T-cell (primary cell): ENCODE measurements at places on chromosomes 3 and 15.

- no peak for DNase-seq
- no peaks in the 10 kb centered on the region for H3K36me3 ChIP-seq
- no peak overlapping the region for H3K27ac ChIP-seq
- no peaks in the 10 kb centered on the region for H3K4me1 ChIP-seq
- no peaks in the 10 kb centered on the region for H3K27me3 ChIP-seq
These were observed 302.5 kb upstream of the GADL1 start for GRCh38 chr3:31196881-31197364.

DNA sequence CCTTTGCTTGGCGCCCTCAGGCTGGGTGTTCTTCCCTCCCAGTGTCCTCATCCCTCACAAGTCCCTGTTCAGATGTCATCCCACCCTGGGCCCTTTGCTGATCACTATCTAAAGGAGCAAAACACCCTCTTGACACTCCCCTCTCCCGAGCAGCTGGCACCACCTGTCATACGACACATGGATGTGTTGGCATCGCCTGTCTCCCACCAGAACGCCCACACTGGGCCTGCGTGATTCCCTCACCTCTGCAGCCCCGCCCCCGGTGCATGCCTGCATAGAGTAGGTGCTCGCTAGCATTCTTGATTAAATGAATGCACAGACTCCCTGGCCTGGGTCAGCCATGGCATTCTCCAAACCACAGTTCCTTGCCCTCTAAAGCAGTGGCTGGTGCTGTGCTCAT lies 75.8 kb downstream of the DNAJB8 start:
- no peak overlapping the region for H3K27ac ChIP-seq
- no peak for DNase-seq
- no peaks in the 10 kb centered on the region for H3K4me1 ChIP-seq

GRCh38 chr3:147420353-147421183 lies 11.4 kb downstream of the ZIC1 start:
- H3K27ac ChIP-seq = no peak overlapping the region
- no peak overlapping the region for H3K4me3 ChIP-seq
- no peak for DNase-seq
- H3K4me1 ChIP-seq = peaks cover 4% of the 10 kb centered on the region

DNA sequence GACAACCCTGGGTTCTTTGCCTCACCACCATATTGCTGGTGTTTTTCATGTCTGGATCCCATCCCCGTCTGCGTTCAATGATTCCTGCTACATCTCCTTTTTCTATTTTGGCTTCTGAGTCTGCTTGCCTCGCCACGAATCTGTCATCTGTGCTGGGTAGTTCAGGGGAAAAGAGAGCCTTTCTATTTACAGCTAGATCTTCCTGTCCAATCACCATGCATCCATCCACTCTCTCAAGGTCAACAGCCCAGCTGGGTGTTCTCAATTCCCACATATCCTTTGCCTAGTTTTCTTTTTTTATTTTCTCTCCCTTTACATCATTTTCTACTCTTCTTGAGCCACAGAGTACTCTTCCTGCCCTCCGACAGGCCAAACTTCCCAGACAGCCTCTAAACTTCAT lies 104.8 kb upstream of the RAD18 start:
- no peak overlapping the region for H3K27ac ChIP-seq
- H3K27me3 ChIP-seq = no peaks in the 10 kb centered on the region
- H3K36me3 ChIP-seq = no peaks in the 10 kb centered on the region

- no peaks in the 10 kb centered on the region for H3K4me1 ChIP-seq
- H3K4me3 ChIP-seq = no peak overlapping the region
- no peaks in the 10 kb centered on the region for H3K36me3 ChIP-seq
- H3K27me3 ChIP-seq = no peaks in the 10 kb centered on the region
- H3K27ac ChIP-seq = no peak overlapping the region
These were observed 258.8 kb upstream of the NR2E3 start for GRCh38 chr15:71551566-71551965.

DNA sequence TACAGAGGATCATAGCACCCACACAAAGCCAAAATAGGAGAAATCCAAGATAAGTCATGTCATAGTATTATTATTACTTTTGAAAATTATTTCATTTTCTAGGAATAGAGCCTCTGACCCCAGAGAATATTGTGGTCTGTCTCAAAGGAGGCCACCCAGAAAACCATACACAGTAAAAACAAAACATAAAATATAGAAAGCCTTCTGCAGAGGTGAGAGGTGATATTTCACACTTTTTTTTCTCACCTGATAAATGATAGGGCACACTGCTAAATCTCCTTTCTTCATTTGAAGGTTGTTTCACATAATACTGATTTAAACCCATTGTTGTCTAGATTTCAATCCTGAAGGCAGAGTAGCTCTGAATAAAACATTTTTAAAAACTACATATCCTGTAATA lies 7.0 kb upstream of the CMC1 start:
- no peak for DNase-seq
- H3K4me3 ChIP-seq = no peak overlapping the region
- H3K4me1 ChIP-seq = no peaks in the 10 kb centered on the region
- no peak overlapping the region for H3K27ac ChIP-seq

- H3K36me3 ChIP-seq = no peaks in the 10 kb centered on the region
- DNase-seq = no peak
- no peaks in the 10 kb centered on the region for H3K4me1 ChIP-seq
- no peak overlapping the region for H3K27ac ChIP-seq
- no peak overlapping the region for H3K4me3 ChIP-seq
These were observed 75.6 kb upstream of the WNT5A start for GRCh38 chr3:55562700-55563099.

- no peak overlapping the region for H3K4me3 ChIP-seq
- no peaks in the 10 kb centered on the region for H3K27me3 ChIP-seq
- H3K27ac ChIP-seq = no peak overlapping the region
- no peaks in the 10 kb centered on the region for H3K4me1 ChIP-seq
These were observed 216.8 kb downstream of the RSL24D1 start for GRCh38 chr15:54979964-54980363.

- H3K4me1 ChIP-seq = peaks cover 5% of the 10 kb centered on the region
- no peaks in the 10 kb centered on the region for H3K36me3 ChIP-seq
- H3K27me3 ChIP-seq = peaks cover 7% of the 10 kb centered on the region
- no peak overlapping the region for H3K4me3 ChIP-seq
- no peak for DNase-seq
These were observed 106.7 kb upstream of the PIAS1 start for GRCh38 chr15:67947254-67948039.

GRCh38 chr3:133717424-133717823 lies 28.8 kb upstream of the TF start:
- H3K4me1 ChIP-seq = no peaks in the 10 kb centered on the region
- H3K4me3 ChIP-seq = no peak overlapping the region
- no peaks in the 10 kb centered on the region for H3K27me3 ChIP-seq
- no peak overlapping the region for H3K27ac ChIP-seq

DNA sequence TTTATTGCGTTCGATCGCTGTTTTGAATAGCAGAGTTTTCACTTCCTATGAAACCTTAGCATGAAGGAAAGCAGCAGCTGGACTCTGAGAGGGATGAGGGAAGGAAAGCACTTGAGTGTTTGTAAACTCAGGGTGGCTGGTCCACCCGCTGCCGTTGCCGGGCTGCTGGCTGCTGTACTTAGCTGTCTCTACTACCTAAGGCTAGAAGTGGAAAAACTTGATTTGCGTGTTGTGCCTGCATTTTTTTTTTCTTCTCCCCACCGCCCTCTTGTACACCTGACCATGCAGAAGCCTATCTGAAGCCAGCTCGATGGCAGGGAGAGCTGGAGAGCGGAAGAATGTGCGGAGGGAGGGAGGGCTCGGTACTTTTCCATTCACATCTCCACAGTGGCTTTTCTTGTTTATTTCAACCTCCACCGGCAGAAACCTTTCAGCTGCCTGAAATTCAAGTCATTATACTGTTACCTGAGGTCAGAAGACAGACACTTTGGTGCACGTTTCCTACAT lies 4.8 kb upstream of the BCL6 start:
- no peak for DNase-seq
- H3K36me3 ChIP-seq = no peaks in the 10 kb centered on the region
- peaks cover 42% of the 10 kb centered on the region for H3K4me1 ChIP-seq
- H3K4me3 ChIP-seq = no peak overlapping the region
- no peaks in the 10 kb centered on the region for H3K27me3 ChIP-seq

GRCh38 chr3:19030522-19030839 lies 117.8 kb upstream of the KCNH8 start:
- H3K27ac ChIP-seq = no peak overlapping the region
- DNase-seq = no peak
- no peak overlapping the region for H3K4me3 ChIP-seq
- no peaks in the 10 kb centered on the region for H3K27me3 ChIP-seq
- no peaks in the 10 kb centered on the region for H3K36me3 ChIP-seq

DNA sequence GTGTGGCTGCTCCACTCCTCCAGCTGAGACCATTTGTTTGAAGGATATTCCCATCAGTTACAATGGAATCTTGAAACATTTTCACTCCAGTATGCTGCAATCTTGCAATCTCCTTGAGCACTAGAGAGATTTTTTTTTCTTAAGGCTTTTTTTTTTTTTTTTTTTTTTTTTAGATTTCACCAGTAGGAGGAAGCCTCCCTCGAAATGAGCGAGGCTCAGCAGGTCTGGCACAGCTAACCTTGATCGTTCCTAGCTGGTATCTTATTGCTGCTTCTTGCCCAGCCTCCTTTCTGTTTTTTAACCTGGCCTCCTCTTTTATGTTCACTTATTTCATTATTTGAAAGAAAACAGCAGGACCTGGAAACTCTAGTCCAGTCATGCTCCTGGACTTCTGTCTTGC lies 48.1 kb downstream of the RAP2B start:
- H3K4me1 ChIP-seq = peaks cover 15% of the 10 kb centered on the region
- H3K36me3 ChIP-seq = no peaks in the 10 kb centered on the region
- peak; percentile 13 for DNase-seq
- H3K27me3 ChIP-seq = no peaks in the 10 kb centered on the region
- H3K27ac ChIP-seq = no peak overlapping the region

- DNase-seq = no peak
- H3K27ac ChIP-seq = no peak overlapping the region
- no peaks in the 10 kb centered on the region for H3K36me3 ChIP-seq
- no peaks in the 10 kb centered on the region for H3K4me1 ChIP-seq
These were observed 109.4 kb upstream of the RAD18 start for GRCh38 chr3:9072667-9073009.

GRCh38 chr3:32320080-32320479 lies 71.6 kb upstream of the CMTM7 start:
- H3K27me3 ChIP-seq = peaks cover 4% of the 10 kb centered on the region
- peaks cover 4% of the 10 kb centered on the region for H3K4me1 ChIP-seq
- H3K27ac ChIP-seq = no peak overlapping the region
- no peak for DNase-seq
- no peaks in the 10 kb centered on the region for H3K36me3 ChIP-seq
- H3K4me3 ChIP-seq = no peak overlapping the region

GRCh38 chr15:44712346-44713005 lies 1.2 kb downstream of the B2M start:
- peak overlapping the region; percentile 99 for H3K27ac ChIP-seq
- peaks cover 58% of the 10 kb centered on the region for H3K36me3 ChIP-seq
- peaks cover 42% of the 10 kb centered on the region for H3K4me1 ChIP-seq

DNA sequence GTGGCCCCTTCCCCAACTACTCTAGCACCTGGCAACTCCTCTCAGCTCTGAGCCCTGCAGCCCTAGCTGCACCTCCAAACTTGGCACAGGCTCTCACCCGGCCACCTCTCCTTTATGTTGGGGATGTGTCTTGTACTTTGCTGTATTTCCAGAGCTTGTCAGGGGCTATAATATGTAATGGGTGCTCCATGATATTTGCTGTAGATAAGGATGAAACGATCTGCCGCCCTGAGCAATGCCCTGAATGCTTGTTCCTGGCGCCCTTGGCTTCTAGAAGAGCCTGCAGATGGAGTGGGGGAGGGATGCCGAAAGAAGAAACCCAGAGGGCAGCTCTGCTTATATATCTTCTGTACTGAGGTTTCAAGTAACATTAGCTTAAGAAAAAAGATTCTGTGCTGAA lies 35.9 kb upstream of the ZBTB38 start:
- no peak overlapping the region for H3K27ac ChIP-seq
- H3K27me3 ChIP-seq = no peaks in the 10 kb centered on the region
- no peaks in the 10 kb centered on the region for H3K4me1 ChIP-seq
- no peak overlapping the region for H3K4me3 ChIP-seq

- no peaks in the 10 kb centered on the region for H3K4me1 ChIP-seq
- peaks cover 24% of the 10 kb centered on the region for H3K27me3 ChIP-seq
- DNase-seq = no peak
- no peak overlapping the region for H3K4me3 ChIP-seq
- H3K27ac ChIP-seq = no peak overlapping the region
These were observed 4.9 kb upstream of the IQCF1 start for GRCh38 chr3:51908026-51908425.

- H3K4me1 ChIP-seq = no peaks in the 10 kb centered on the region
- DNase-seq = no peak
- H3K4me3 ChIP-seq = no peak overlapping the region
- no peaks in the 10 kb centered on the region for H3K36me3 ChIP-seq
- H3K27me3 ChIP-seq = peaks cover 20% of the 10 kb centered on the region
These were observed 63.9 kb downstream of the FBLN2 start for GRCh38 chr3:13612829-13613228.

DNA sequence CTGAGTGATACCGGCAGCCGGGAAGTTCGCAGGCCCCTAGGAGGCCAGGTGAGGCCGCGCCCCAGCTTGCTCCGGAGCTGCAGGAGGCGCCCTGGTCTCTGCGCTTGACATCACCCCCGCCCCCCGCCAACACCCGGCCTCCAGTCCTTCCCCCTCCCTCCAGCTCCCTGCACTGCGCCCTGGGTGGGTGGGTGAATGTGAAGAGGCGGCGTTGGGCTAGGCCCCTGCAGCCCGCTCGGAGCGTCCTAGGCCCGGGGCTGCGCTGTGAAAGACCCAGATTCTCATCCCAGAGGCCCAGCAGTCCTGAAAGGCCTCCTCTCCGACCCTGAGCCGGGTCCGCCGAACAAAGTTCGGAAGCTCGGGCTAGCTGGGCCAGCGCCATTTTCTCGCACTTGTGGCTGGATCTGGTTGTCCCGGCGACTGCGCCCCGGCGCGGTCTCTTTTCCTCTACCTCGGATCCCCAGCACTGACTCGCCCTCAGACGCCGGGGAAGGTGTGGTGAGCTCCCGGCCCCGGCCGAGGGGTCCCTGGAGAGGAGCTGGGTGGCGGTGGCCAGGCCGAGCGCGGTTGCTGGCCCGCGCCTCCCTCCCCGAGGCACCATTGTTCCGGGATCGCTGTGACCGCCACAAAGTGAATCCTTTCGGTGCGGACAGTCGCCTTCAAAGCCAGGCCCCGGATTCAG lies 12.9 kb downstream of the ZIC4 start:
- no peaks in the 10 kb centered on the region for H3K36me3 ChIP-seq
- H3K27ac ChIP-seq = no peak overlapping the region
- H3K4me3 ChIP-seq = no peak overlapping the region

- H3K4me3 ChIP-seq = no peak overlapping the region
- no peak overlapping the region for H3K27ac ChIP-seq
- H3K36me3 ChIP-seq = no peaks in the 10 kb centered on the region
- no peaks in the 10 kb centered on the region for H3K4me1 ChIP-seq
These were observed 125.6 kb downstream of the FRMD4B start for GRCh38 chr3:69260216-69260787.

- H3K36me3 ChIP-seq = no peaks in the 10 kb centered on the region
- no peak overlapping the region for H3K4me3 ChIP-seq
- H3K27me3 ChIP-seq = no peaks in the 10 kb centered on the region
- no peak for DNase-seq
- H3K4me1 ChIP-seq = no peaks in the 10 kb centered on the region
These were observed 545.3 kb downstream of the GBE1 start for GRCh38 chr3:81216192-81216591.

DNA sequence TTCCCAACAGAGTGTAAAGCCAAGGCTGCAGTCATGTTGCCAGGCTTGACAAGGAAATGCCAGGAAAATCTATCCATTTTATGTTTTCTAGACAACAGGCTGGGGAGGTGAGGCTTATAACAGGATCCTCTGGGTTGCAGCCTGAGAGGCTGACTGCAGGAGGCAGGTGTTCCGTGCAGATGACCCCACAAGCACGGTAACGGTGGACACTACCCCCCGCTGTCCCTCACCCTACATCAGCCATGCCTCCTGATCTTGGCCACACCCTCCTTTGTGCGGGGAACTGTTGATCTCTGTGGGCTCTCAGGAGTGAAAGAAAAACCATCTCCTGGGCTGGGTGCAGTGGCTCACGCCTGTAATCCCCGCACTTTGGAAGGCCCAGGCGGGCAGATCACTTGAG lies 68.0 kb upstream of the ADPGK start:
- H3K36me3 ChIP-seq = no peaks in the 10 kb centered on the region
- peaks cover 20% of the 10 kb centered on the region for H3K27me3 ChIP-seq
- H3K4me3 ChIP-seq = no peak overlapping the region
